ENCODE measurements at places on chromosomes 11 and 22. TPM values are rescaled to one million over a fixed set of nuclear protein-coding genes. Genes with fewer than 3 reads are reported as not detected.

The PLEKHA7 gene
- 4.0 TPM for polyA plus RNA-seq

DNA sequence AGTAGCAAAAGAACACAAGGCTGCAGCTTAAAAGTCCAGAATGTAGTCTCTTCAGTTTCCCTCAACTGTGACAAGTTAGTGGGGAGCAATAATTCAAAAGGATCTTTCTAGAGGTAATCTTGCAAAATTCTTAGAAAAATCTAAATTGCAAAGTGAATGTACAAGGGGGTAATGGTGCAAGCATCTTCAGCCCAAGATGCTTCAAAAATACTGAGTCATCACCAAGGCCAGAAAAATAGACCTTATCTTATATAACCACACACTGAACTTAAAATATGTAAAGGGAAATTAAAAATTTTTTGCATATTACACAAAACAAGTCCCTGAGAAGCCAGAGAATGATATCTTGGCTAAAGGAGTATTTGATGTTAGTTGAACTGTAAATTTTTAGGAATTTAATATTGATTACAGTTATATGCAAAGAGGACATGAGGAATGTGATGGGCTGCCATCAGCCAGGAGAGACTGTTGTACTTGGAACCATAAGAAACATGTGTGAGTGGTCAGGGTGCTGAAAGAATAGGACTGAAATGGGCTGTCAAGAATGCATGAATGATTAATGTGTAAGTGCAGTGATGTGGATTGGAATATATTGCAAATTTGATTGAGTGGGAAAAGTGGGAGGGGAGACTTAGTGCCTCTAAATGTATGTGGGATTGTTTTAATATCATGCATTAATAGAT, 85.7 kb upstream of the LIN7C start:
- no peak for DNase-seq

DNA sequence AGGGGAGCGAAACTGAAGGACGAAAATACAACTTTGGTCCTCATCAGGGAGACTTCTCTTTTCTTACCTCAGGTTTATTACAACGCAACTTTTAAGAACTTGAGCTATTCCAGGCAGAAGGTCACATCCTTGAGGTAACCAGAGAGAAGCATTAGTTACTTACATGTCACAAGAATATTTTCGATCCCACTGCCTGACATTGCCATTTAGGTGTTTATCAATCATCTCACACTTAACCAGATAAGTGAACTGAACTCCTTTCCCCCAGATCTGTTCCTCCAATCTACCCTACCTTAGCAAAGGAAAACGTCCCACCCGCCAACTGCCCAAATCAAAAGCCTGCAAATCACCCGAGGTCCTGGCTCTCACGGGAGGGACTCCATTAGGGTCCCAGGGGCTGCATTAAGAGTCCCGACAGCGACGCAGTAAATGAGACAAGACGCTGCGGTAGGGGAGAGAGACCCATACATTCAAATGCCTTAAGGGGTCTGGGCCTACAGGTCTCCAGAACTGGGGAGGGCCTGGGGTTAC, 734 bp downstream of the ZNF280B start:
- DNase-seq, result no peak

GRCh38 chr11:79414644-79415317, 26.0 kb downstream of the TENM4 start:
- no peak for DNase-seq

GRCh38 chr11:71245601-71246391, 6.6 kb downstream of the SHANK2 start:
- no peak for DNase-seq

DNA sequence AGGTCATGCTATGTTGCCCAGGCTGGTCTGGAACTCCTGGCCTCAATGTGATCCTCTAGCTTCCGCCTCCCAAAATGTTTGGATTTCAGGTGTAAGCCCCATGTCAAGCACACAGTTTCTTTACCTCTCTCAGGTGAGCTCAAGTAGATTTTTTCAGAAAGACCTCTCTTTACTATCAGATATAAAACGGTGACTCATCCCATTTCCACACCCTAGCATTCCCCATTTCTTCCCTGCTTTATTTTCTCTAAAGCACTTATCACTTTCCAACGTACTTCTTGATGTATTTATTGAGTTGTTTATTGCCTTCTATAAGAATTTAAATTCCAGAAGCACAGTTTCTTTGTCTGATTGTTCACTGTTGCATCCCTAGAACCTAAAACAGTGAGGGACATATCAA, 3.7 kb downstream of the TSG101 start:
- no peak for DNase-seq

DNA sequence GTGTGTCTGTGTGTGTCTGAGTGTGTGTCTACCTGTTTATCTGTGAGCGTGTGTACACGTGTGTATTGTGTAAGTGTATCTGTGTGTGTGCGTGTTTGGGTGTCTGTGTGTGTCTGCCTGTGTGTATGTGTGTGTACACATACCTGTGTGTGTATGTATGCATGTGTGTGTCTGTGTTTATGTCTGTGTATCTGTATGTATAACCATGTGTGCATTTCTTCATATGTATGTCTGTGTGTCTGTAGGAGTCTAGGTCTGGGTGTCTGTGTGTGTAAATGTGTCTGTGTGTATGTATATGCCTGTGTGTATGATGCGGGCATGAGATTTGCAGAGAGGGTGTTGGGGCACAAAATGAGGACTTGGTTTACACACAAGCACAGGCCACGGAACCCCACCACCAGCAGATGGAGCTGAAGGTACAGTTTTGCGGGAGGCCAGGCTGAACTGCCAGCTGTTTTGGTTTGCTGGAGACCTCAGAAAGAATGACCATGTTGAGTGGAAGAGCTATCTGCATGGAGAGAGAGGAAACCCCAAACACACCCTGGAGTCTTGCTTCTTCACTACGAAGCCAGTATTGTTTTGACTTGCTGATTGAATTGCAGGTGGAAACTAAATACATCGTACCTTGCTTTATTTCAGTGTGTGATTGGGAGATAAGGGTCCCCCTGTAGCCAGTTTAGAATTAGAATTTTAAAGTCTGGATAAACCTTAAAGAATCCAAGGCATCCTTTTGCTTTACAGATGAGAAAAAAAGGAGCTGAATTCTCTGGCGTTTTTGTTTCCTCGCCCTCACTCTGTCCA, 497.2 kb downstream of the NTM start:
- peak; percentile 57 for DNase-seq

- DNase-seq, result no peak
These were observed 84.9 kb downstream of the C11orf91 start for GRCh38 chr11:33615751-33616150.

The CCDC87 gene
- polyA plus RNA-seq, result 0.06 TPM

GRCh38 chr22:50694099-50694605, 21.5 kb downstream of the SHANK3 start:
- no peak for DNase-seq

- no peak for DNase-seq
These were observed at the start of gene P4HA3 for GRCh38 chr11:74311352-74311926. P4HA3 (minus strand) TSS chr11:74311640; CDS start chr11:74311611, 29 bp downstream.

DNA sequence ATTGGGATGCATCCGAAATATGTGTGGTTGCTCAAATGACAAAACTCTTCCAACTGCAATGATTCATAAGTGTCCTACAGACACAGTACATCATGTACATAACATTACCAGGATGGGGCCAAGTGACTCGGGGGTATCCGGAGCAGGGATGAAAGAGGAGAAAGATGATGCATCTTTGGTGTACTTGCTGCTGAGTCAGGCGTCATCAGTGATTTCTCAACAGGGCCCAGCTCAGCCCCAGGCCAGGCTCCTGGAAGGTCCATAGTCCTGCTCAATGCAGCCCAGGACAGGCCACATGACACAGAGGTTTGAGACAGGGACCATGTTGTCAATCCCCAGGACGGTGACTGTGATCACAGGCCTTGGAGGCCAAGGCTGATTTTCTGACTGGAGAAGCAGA, 59.3 kb downstream of the GGTLC2 start:
- no peak for DNase-seq

The SYT12 gene
- 0.10 TPM for polyA plus RNA-seq

DNA sequence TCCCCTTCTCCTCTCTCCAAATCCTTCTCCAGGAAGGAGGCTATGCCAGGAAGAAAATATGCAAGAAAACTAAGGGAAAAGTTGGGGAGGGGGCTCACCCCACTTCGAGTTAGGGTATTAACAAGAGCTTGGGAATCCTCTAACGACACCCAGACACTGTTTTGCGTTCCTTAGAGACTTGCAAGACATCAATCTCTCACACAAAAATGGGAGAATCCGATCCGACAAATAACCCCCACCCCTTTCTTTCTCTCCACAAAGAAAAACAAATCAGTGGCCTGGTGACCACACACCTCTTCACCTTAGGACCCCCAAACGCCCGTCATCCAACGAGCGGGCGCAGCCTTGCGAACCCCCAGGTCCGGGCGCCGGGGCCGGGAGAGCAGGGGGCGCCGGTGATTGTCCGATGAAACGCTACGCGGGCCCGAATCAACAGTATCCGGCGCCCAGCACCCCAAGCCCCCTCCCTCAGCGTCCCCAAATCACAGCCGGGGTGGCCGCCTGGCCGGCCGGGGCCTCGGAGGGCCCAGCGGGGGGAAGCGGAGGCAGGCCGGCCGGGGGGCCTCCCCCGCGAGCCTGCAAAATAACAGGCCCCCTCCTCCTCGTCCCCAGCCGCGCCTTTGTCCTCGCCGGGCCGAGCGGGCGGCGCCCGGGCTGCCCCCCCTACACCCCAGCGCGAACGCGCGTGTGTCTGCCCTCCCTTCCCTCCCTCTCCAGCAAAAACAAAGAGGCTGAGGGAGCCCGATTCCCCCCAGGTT, 690 bp downstream of the CSNK1E start:
- DNase-seq, result no peak

DNA sequence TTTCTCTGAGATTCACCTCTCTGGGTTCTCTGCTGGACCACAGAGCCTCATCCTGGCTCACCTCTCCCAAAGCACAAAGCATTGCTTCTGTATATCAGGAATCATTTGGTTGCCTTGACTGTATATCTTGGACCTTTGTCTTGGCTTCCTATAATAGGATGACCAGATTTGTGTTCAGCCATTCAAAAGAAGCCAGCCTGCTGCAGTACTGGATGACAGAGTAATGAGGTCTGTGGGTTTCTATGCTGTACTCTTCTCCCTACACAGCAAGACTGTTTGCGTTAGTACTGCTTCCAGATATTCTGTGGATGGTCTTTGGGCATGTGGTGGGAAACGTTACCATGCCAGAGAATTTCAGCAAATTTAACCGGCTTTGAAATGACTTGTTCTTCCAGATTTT, 39.8 kb downstream of the ARFGAP2 start:
- DNase-seq, result no peak

DNA sequence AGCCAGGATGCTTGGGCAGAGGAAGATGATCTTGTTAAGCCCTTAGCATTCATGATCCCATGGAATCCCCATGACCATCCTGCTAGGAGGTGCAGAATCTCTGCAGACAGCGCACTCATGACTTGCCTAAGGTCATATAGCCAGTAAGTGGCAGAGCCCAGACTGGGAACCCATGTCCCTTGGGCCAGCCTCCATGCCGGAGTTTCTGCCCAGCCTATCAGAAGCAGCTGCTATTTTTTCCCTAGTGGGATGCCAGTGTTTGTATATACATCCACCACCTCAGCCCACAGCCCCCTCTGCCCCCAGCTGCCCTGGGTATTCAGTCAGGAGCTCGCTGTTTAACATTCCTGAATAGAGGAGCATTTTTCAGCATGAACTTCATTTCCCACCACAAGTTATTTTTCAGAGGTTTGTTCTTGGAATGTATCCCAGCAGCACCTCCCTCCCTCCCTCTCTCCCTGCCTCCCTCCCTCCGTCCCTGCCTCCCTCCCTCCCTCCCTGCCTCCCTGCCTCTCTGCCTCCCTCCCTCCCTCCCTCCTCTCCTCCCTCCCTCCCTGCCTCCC, 34.4 kb upstream of the SUSD2 start:
- DNase-seq, result peak; percentile 72

- no peak for DNase-seq
These were observed 2.0 kb upstream of the KCNJ1 start for GRCh38 chr11:128868841-128869671.

The TBCEL gene
- polyA plus RNA-seq, result 12.9 TPM

- DNase-seq, result no peak
These were observed 22.3 kb downstream of the MMP27 start for GRCh38 chr11:102683277-102683676.

GRCh38 chr11:118892964-118893363, 9.3 kb downstream of the CXCR5 start:
- no peak for DNase-seq

- DNase-seq, result peak; percentile 38
These were observed 8.9 kb upstream of the NLRP6 start for GRCh38 chr11:269146-269890.

DNA sequence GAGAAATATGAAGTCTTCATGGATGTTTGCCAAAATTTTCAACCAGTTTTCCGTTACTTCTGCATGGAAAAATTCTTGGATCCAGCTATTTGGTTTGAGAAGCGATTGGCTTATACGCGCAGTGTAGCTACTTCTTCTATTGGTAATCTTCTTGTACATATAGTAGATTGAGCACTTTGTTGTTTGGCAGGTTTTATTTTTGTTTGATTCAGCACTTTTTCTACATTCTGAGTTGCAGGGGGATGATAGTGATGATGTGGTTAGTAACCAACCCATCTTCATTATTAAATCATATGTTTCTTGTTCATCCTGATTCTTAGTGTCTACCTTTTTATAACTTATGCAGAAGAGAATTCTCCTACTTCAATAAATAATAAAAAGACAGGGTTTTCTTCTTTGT, 121.6 kb downstream of the C11orf65 start:
- DNase-seq, result no peak

- DNase-seq, result no peak
These were observed 41.8 kb downstream of the SLN start for GRCh38 chr11:107669893-107670601.

GRCh38 chr11:104161751-104162450, 2.0 kb downstream of the PDGFD start:
- no peak for DNase-seq

The TCP11L1 gene
- 12.0 TPM for polyA plus RNA-seq

DNA sequence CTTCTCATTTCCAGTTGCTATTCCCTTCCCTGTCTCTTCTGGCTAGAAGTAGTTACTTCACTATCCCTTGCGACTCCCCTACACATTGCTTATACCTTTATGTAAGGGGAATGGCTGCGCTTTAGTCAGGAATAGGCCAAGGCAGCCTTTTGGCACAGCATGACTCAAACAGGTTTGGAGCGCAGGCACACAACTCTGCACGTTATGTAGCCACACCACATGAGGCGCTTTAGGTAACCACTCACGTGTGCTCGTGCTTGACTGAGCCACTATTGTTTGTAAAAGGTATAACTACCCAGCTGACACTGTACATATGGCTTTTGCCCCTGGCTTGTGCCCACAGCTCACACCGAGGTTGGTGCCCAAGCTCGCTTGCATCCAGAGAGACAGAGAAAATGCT, 46.7 kb upstream of the LIPT2 start:
- DNase-seq, result no peak

DNA sequence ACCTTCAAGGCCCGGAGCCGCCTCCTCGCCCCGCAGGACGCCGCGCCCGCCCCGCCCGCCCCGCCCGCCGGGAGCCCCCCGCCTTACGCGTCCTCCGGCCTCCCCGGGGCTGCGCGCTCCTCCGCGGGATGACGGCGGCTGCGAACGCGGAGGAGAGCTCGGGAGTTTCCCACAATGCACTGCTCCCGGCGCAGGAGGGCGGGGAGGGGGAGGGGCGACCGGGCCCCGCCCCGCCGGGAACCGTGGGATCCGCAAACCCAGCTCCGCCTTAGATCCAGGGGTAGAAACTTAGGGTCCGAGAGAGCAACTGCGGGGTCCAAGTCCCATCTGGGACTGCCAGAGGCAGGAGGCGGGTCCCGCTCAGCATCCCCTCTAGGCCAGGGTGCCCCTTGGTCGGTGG, at the start of gene CEND1:
TSS of gene CEND1 (minus strand) at position 148 of the 400 bp plus-strand sequence. CDS start 1,514 bp downstream, outside the sequence.
- DNase-seq, result no peak

Data from forelimb muscle (tissue), 1 donor.